ENCODE measurements at places on chromosomes 1 and 21. TPM values are rescaled to one million over a fixed set of nuclear protein-coding genes. Genes with fewer than 3 reads are reported as not detected.

- peaks cover 65% of the 10 kb centered on the region for H3K4me1 ChIP-seq
- H3K27ac ChIP-seq: peak overlapping the region; percentile 68
- H3K27me3 ChIP-seq: no peaks in the 10 kb centered on the region
These were observed 5.9 kb downstream of the RCSD1 start for GRCh38 chr1:167635941-167636340.

DNA sequence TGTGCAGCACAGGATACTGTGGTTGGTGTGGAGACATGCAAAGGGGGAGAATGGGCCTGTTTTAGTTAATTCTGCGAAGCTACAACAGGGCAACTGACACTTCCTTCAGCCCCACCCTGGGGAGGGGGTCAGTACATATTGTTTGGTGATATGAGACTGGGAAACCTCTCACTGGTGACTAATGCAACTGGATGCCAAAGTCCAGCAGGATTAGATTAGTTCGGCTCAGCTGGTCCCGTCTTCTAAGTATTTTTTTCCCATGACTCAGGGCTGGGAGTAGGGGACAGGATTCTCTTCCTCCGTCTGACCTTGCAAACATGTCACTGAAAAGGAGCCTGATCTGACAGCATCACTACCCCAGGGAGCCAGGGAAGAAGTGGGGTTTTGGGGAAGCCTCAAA is 43.0 kb downstream of the PLXNA2 start:
- H3K36me3 ChIP-seq: peaks cover 19% of the 10 kb centered on the region
- peak overlapping the region; percentile 75 for H3K27ac ChIP-seq
- no peaks in the 10 kb centered on the region for H3K27me3 ChIP-seq
- H3K4me1 ChIP-seq: peaks cover 62% of the 10 kb centered on the region

DNA sequence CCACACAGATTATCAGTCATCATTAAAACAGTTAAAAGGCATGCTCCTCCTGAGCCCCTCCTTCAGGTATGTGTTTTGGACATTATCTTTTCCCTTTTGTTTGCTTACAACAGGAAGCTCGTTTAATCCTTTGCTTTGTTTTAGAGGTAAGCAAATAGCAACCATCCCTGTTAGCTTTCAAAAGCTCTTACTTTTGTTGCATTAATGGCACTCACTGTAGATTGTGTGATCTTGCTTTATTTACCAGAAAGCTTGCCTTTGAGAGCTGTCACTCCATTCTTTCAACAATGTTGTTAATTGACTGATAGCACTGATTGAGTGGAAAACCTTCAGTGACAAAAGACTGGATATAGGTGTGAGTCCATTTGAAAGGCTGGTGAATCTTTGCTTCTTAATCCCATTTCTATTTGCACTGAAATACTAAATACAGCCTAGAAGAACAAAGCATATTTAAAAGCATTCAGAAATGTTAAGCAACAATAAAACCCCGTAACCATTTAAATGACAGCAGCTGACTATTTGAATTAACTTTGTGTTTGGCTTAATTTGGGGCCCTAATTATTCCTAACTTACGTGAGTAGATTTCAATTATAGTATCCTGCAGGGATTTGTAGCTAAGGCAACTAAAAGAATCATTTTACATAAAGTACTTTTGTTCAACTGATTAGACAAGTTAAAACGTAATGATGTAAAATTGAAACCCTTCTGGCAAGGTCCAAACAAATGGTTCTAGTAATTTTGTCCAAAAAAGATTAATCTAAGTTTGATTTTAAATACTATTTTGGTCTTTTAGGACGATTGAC is 48.3 kb downstream of the ADGRL2 start:
- H3K4me3 ChIP-seq: no peak overlapping the region
- H3K27me3 ChIP-seq: no peaks in the 10 kb centered on the region
- peaks cover 15% of the 10 kb centered on the region for H3K4me1 ChIP-seq
- no peak overlapping the region for H3K27ac ChIP-seq
- H3K36me3 ChIP-seq: no peaks in the 10 kb centered on the region

DNA sequence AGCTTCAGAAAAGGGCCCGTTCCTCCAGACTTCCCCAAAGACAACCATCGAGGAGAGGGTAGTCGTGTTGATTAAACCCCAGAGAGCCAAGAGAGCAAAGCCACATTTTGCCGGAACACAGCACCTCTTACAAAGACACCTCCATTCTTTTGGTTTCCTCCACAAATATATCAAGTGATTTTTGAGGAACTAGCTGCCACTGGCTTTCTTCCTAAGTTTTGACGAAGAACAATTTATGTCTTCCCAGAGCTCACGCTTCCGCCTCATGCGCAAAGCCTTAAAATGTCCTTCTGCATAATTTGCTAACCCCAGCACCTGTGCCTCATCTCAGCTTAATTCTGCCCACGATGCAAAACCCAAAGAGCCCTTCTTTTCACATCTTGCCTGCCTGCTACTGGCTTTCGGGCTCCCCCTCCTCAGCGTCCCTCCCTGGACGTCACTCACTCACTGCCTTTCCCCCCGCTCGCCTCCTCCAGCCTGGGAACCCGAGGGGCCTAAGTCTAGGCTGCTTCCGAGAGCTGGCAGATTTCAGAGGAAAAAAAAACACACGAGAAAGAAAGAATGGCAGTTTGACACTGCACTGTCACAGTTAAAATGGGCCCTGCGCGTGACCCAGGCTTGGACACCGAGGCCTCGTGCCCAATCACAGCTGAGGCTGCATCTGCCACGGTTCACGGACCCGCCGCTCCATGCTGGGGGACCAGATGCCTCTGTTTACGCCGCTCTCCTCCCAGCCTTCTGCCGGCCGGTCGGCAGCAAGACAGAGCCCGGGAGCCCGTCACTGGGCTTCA is 77.6 kb upstream of the IFNAR2 start:
- no peak overlapping the region for H3K27ac ChIP-seq
- no peak for DNase-seq
- no peaks in the 10 kb centered on the region for H3K36me3 ChIP-seq
- H3K4me1 ChIP-seq: no peaks in the 10 kb centered on the region
- peaks cover 78% of the 10 kb centered on the region for H3K27me3 ChIP-seq

DNA sequence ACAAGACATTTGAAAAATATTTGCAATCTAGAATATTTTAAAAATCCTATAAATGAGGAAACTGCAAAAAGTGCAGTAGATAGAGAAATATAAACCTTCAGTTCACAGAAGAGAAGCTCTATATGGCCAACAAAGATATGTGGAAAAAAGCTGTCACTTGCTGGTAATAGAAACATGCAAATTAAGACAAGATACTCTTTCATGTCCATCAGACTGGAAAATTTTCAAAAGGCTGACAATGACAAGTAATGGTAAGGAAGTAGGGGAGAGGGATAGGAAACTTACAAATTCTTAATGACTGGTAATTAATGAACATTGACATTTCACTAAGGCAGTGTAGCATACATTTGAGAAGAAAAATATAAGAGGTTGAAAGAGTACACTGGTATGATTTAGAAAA is 147.9 kb downstream of the MRPL39 start:
- H3K27me3 ChIP-seq: no peaks in the 10 kb centered on the region
- H3K4me1 ChIP-seq: no peaks in the 10 kb centered on the region
- H3K4me3 ChIP-seq: no peak overlapping the region
- no peak overlapping the region for H3K27ac ChIP-seq

- no peak overlapping the region for H3K27ac ChIP-seq
- no peak for DNase-seq
- H3K4me3 ChIP-seq: no peak overlapping the region
- peaks cover 5% of the 10 kb centered on the region for H3K36me3 ChIP-seq
- no peaks in the 10 kb centered on the region for H3K4me1 ChIP-seq
These were observed 95.5 kb downstream of the TRIM11 start for GRCh38 chr1:228311091-228311490.

- H3K4me1 ChIP-seq: no peaks in the 10 kb centered on the region
- H3K27ac ChIP-seq: no peak overlapping the region
- DNase-seq: no peak
- no peak overlapping the region for H3K4me3 ChIP-seq
- no peaks in the 10 kb centered on the region for H3K36me3 ChIP-seq
These were observed 211.6 kb upstream of the PLXNA2 start for GRCh38 chr1:208455821-208456220.

DNA sequence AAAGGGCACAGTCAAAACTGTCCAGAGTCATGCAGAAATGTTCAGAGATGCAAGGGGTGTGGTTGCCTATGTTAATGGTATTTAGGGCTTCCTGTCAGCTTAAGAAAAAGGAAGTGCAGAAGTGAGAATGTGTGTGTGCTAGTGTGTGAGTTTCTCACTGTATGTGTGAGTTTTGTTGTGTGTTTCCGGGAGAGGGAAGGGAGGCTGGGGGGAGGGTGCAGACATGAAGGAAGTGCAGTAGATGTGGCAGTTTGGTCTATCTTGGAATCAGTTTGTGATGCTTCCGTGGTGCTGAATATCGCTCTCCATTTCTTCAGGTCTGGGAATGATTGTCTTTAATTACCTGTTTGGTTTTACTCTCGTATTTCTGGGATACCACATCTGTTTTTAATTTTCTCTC is 16.5 kb upstream of the ATP6V1G3 start:
- H3K27me3 ChIP-seq: no peaks in the 10 kb centered on the region
- no peak overlapping the region for H3K27ac ChIP-seq
- peak; percentile 45 for DNase-seq
- no peaks in the 10 kb centered on the region for H3K4me1 ChIP-seq
- H3K4me3 ChIP-seq: no peak overlapping the region
- H3K36me3 ChIP-seq: no peaks in the 10 kb centered on the region

- H3K4me3 ChIP-seq: no peak overlapping the region
- peaks cover 61% of the 10 kb centered on the region for H3K27me3 ChIP-seq
- no peak overlapping the region for H3K27ac ChIP-seq
- peaks cover 5% of the 10 kb centered on the region for H3K4me1 ChIP-seq
- no peaks in the 10 kb centered on the region for H3K36me3 ChIP-seq
These were observed 23.2 kb downstream of the PLCH2 start for GRCh38 chr1:2499260-2499659.

DNA sequence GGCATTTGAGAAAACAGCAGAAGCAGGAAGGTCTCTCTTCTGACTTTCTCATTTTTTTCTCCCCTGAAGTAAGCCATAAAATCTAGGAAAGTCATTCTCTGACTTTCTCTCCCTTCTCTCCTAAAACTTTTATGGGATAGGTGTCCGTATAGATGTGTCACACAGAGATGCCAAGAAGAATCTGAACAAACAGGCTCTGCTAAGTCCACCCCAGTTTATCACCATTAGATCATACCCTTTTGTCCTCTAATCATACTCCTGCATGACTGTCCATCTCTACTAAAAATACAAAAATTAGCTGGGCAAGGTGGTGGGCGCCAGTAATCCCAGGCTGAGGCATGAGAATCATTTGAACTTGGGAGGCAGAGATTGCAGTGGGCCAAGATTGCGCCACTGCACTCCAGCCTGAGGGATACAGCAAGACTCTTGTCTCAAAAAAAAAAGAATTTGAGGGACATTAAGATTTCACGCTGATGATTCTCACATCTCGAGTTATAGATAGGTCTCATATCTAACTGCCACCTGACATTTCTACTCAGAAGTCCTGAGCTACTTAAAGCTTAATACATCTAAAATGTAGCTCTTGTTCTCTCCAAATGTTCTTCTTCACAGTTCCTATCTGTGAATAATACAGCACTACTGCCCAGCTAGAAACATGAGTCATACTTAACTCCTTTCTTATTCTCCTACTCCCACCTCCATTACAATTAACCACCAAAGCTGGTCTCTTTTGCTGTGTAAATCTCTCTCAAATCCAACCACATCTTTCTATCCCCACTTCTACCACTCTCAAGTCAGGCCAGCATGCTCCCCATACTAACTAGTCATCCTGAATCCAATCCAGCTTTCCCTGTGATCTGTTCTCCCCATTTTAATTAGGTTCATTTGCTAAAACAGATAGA is 47.7 kb downstream of the ZNF644 start:
- no peak overlapping the region for H3K4me3 ChIP-seq
- no peaks in the 10 kb centered on the region for H3K27me3 ChIP-seq
- peaks cover 4% of the 10 kb centered on the region for H3K36me3 ChIP-seq
- DNase-seq: no peak
- H3K27ac ChIP-seq: no peak overlapping the region

- no peaks in the 10 kb centered on the region for H3K36me3 ChIP-seq
- H3K4me3 ChIP-seq: no peak overlapping the region
- no peaks in the 10 kb centered on the region for H3K4me1 ChIP-seq
- no peaks in the 10 kb centered on the region for H3K27me3 ChIP-seq
These were observed 151.9 kb downstream of the MAGI3 start for GRCh38 chr1:113542221-113542701.

GRCh38 chr1:18666317-18666920 is 35.8 kb downstream of the PAX7 start:
- H3K27ac ChIP-seq: no peak overlapping the region
- H3K36me3 ChIP-seq: no peaks in the 10 kb centered on the region
- H3K4me3 ChIP-seq: no peak overlapping the region
- H3K4me1 ChIP-seq: no peaks in the 10 kb centered on the region

DNA sequence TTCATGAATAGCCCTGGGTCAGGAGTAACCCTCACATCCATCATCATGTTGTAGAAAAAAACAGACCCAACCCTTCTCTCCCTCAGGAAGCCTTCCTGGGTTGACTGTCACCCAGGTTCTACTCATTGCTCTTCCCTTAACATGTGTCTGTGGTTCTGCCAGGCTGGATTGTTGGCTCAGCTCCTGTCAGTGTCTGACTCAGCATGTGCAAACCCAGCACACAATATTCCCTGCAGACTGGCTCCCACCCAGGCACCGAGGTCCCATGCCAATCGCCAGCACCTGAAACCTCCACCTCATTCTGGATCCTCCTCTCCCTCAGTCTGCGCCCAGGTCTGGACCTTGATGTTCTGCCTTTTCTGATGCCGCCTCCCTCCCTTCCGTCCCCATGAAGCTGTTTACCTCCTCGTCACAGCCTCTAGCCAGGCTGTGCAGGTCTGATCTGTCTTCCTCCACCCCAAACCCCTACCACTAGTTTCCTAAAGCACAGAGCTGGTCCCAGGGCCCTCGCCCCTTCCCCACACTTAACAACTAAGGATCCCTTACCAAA is 4.3 kb upstream of the S100A8 start:
- H3K27me3 ChIP-seq: no peaks in the 10 kb centered on the region
- no peak overlapping the region for H3K4me3 ChIP-seq
- peaks cover 11% of the 10 kb centered on the region for H3K4me1 ChIP-seq
- H3K36me3 ChIP-seq: no peaks in the 10 kb centered on the region
- DNase-seq: peak; percentile 26

- DNase-seq: no peak
- peak overlapping the region; percentile 61 for H3K4me3 ChIP-seq
- H3K27me3 ChIP-seq: peaks cover 59% of the 10 kb centered on the region
- peaks cover 50% of the 10 kb centered on the region for H3K4me1 ChIP-seq
These were observed 687 bp upstream of the RASSF5 start for GRCh38 chr1:206506405-206507283.

- H3K36me3 ChIP-seq: no peaks in the 10 kb centered on the region
- no peak for DNase-seq
- H3K4me1 ChIP-seq: peaks cover 67% of the 10 kb centered on the region
- peak overlapping the region; percentile 47 for H3K27ac ChIP-seq
- no peak overlapping the region for H3K4me3 ChIP-seq
These were observed 154.1 kb downstream of the TGFBR3 start for GRCh38 chr1:91731815-91732214.

The CELF3 gene
- total RNA-seq: not detected

The UMODL1 gene
- total RNA-seq: 0.13 TPM

The CAMK2N1 gene
- total RNA-seq: 5.1 TPM

The PPIAL4G gene
- not detected for total RNA-seq

The OPRD1 gene
- total RNA-seq: not detected

The ORC1 gene
- 0.90 TPM for total RNA-seq

The PCP4L1 gene
- 0.38 TPM for total RNA-seq

All from heart right ventricle (tissue), 16 donors.